ENCODE measurements at places on chromosomes 4 and X.

GRCh38 chr4:145230726-145231125 lies 50.3 kb upstream of the OTUD4 start:
- no peak for DNase-seq

- no peak for DNase-seq
Observed at GRCh38 chrX:41982953-41983352, 59.6 kb upstream of the CASK start.

DNA sequence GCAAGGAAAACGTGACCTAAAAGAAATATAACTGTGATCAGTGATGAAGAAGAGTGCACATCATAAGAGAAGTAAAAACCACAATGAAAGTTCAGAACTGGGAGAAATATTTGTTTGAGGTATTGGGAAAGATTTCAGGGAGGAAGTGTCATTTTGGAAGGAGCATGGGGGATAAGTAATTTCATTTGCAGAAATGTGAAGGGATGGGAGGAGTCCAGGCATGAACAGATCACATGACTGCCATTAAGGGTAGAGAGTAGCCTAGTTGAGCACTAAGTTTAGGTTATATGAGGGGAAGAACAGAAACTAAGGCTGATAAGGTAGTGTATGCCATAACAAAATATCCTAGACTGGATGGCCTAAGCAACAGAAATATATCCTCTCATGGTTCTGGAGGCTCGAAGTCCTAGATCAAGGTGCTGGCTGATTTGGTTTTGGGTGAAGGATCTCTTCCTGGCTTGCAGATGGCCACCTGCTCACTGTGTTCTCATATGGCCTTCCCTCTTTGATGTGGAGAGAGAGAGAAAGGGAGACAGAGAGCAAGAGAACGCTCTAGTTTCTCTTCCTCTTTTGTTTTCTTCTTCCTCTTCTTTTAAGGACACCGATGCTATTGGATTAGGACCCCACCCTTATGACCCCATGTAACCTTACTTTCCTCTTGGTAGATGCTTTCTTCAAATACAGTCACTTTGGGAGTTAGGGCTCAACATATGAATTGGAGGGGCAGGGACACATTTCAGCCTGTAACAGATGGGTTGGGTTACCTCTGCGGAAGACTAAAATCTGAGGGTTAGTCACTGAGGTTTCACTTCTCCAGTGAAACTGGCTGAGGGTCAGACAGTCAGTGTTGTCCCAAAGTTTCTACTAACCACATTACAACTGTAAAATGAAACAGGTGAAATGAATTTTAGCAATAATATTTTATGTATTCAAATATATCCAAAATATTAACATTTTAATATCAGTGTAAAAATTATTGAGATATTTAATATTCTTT lies 77.9 kb downstream of the EGF start:
- no peak for DNase-seq

DNA sequence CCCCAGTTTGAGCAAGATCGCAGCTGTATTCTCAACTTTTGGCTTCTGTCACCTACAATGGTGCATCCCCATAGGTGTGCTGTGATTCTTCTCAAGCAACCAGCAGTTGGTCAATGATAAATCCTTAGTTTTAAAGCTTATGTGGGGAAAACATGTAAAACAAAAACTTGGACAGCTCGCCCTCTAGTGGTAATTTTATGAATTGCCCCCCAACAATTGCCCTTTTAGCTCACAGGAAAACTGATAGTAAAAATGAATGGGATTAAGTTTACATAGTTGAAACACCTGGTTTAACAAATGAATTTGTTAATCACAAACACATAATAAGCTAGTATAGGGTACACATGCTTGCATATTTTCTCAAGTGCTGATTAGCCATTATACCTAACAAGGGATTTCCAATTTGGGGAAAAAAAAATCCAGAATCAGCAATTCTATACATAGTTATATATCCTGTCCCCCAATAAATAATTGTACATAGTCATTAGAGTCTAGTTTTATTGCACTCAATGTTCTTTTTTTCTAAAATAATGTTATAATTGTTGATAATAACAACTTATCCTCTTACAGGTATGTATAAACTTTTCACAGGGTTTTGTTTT lies 30.1 kb downstream of the TEX13A start:
- DNase-seq, result no peak

- no peak for DNase-seq
Observed at GRCh38 chrX:71210816-71211215, 12.2 kb upstream of the GJB1 start.

DNA sequence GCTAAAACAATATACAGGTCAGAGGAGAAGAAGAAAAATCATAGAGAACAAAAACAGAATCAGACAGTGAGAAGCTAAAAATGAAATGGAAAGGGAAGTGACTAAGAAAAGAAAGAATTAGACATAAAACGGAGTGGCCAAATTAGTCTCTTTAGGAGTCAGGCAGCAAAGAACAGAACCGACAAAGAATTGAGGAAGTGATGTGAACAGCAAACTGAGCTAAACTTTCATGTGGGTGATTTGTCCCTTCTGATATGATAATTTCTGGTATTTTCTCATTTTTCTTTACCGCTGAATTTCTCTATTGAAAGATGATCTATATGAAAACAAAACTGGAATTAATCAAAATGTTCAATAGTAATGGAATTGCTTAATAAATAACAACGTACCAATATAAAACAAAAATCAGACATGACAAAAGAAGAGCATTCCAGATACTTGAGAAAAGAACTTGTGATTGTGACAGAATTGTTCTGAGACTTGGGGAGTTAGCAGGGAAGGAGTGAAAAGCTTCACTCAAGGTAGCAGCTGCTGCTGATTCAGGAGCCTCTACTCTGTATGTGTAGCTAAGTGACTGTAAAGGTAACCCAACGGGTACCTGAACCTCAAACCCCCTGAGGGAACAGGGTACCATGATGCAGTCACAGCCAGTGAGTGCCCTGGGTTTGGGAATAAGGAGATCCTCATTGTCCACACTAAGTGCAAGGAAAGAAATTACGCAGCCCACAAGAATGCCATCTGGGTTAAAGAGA lies 8.8 kb downstream of the TAPT1 start:
- no peak for DNase-seq

DNA sequence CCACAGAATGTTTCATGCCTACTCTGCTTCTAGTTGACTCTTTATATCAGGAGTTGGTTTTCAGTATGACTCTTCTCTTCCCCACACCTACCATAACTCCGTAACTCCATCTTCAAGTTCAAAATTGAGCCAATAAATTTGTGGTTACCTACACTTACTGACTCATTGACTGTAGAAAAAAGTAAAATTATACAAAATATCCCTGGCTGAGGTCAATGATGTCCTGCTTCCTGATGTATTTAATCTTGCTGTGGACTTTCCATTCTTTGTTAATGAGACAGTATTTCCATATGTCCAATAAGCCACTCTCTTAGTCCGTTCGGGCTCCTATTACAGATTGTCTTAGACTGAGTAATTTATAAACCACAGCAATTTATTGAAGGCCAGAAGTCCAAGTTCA lies 9.9 kb upstream of the NLGN4X start:
- no peak for DNase-seq
